Osteoblast (primary cell): ENCODE measurements at places on chromosomes 1 and 21. TPM values are rescaled to one million over a fixed set of nuclear protein-coding genes. Genes with fewer than 3 reads are reported as not detected.

DNA sequence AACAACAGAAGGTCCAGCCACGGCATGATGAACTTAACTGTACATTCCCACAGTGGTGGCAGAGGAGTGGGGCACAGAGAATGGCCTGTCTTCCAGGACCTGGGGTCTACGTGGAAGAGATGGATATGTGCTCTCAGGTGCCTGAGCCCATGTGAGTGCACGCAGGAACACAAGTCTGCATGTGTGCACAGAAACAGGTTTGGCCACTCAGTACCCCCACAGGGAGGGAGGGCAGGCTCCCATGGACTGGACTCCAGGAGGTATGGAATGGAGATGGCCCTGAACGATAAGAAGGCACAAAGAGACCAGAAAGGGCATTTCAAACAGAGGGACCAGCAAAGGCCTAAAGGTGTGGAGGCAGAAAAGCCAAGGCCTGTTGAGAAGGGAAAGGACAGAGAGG, 10.8 kb downstream of the COL9A2 start:
- no peaks in the 10 kb centered on the region for H3K4me1 ChIP-seq
- H3K27ac ChIP-seq: no peak overlapping the region
- H3K27me3 ChIP-seq: peaks cover 8% of the 10 kb centered on the region
- H3K36me3 ChIP-seq: no peaks in the 10 kb centered on the region

DNA sequence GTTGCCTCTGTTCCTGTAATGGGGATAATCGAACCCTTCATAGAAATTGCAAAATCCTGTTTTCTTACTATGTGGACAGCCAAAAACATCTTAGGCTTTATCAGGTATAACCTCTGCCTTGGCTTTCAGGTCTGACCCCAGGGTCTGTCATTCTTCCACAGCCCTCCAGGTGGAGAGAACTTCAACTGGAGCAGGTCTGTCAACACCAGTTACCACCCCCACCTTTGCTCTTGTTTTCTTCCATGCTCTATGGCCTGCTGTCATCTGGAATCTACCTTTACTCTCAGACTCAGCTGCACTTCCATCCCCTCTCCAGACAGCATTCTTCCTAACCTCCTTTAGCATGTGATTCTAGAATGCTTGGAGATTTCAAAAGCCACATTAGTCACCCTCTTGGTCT, 10.4 kb upstream of the GJA9 start:
- DNase-seq: peak; percentile 38
- no peak overlapping the region for H3K27ac ChIP-seq

DNA sequence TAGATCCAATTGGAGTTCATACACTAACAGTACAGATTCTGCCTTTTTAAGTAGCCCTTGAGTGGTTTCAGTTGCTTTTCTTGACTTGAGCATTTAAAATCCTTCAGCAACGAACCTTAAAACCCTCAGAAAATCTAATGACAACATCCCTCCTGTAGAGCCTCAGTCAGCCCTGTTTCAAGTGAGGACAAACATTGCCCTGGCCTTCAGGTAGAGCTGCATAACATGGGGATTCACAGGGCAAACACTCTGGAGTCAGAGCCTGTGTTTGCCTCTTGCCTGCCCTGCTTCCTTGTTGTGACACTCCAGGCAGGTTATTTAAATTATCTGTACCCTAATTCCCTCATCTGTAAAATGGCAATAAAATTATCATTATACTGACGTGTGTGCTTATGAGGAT, 96.1 kb upstream of the KCNA3 start:
- H3K36me3 ChIP-seq: no peaks in the 10 kb centered on the region
- H3K4me1 ChIP-seq: no peaks in the 10 kb centered on the region
- DNase-seq: no peak
- H3K27ac ChIP-seq: no peak overlapping the region
- no peaks in the 10 kb centered on the region for H3K27me3 ChIP-seq

GRCh38 chr1:93635614-93636543, 45.8 kb downstream of the BCAR3 start:
- no peak overlapping the region for H3K4me3 ChIP-seq
- peaks cover 30% of the 10 kb centered on the region for H3K36me3 ChIP-seq
- H3K4me1 ChIP-seq: no peaks in the 10 kb centered on the region
- H3K27ac ChIP-seq: no peak overlapping the region
- no peak for DNase-seq
- H3K27me3 ChIP-seq: no peaks in the 10 kb centered on the region

NCF2 gene
- total RNA-seq: 0.88 and 2.2 TPM in 2 replicates

SLC1A7 gene
- total RNA-seq: under 0.01 and 0.36 TPM in 2 replicates
